Foreskin fibroblast (primary cell): ENCODE measurements at places on chromosomes 4 and X.

- peak; percentile 76 for DNase-seq
Measured at GRCh38 chr4:53854991-53855568, 209.3 kb downstream of the CHIC2 start.

GRCh38 chr4:56531823-56532222 lies 26.2 kb downstream of the ARL9 start:
- no peak for DNase-seq

DNA sequence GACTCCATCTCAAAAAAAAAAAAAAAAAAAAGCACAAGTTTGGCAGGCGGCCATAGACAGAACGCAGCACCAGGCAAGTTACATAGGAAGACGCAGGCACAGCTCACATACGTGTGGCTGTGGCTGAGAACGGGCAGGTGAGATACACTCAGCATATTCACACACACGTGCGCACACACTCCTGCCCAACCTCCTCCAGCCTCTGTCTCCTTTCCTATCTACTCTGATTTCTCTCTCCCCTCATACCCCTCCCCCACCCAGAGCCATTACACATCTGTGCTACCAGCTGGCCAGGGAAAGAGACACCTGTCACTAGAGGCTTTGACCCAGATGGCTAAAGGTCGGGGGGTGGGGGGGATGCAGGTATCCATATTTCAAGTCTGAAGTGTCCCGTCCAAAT lies 2.2 kb upstream of the SLC38A5 start:
- DNase-seq = no peak

GRCh38 chrX:141185366-141185765 lies 8.4 kb upstream of the LDOC1 start:
- no peak for DNase-seq

DNA sequence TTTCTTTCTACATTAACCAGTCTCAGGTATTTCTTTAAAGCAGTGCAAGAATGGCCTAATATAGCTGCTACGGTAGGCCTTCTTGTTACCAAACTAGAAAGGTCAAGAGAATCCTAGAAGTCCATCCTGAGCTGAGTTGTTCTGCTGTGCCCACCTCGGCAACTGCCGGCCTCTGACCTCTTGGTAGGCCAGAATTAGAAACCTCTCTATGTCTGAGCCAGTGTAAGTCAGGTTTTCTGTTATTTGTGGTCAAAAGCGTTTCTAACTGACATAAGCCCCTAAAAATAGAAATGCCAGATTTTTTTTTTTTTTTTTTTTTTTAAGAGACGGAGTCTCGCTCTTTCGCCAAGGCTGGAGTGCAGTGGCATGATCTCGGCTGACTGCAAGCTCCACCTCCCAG lies 43.1 kb downstream of the SOWAHB start:
- DNase-seq = no peak

- no peak for DNase-seq
Measured at GRCh38 chrX:120512627-120513026, 43.5 kb upstream of the LAMP2 start.

DNA sequence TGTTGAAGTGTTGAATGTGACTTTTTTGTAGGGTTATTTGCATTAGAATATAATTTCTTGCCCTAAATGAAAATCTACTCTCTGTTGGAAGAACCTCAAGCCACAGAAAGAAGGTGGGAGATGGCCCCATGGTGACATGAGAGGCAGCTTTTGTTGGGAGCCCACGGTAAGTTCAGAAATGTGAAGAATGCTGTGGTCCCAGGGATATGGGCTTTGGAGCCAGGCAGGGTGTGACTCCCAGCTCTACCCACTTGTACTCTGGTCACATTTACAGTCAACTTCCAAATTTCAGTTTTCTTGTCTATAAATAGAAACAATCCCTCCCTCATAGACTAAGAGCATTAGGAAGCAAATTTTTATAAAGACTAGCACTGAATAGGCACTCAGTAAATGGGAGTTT lies 177.8 kb downstream of the RAB28 start:
- no peak for DNase-seq

DNA sequence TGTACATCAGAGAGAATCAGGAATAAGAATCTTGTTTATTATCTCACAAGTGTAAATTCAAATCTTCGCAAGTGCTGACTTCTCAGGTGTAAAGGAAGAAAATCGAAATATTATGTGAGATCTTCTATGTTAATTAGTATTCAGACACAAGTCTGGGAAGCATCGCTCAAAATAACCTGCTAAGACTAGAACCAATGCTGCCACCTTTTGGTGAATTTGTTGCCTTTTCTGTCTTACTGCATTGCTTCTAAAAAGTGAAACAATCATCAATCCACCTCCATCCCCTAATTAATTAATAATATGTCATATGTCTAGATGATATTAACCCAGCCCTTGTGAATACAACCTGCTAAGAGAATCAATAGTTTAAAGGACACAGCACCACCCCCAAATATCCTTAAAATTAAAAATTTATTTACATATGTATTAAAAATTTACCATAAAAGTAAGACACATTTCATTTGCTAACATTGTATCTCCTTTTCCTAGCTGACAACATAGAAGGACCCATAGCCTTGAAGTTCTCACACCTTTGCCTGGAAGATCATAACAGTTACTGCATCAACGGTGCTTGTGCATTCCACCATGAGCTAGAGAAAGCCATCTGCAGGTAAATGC lies 3.5 kb downstream of the EPGN start:
- DNase-seq = peak; percentile 76

- DNase-seq = no peak
Measured at GRCh38 chr4:15145709-15146108, 143.4 kb downstream of the CPEB2 start.

GRCh38 chr4:134073711-134074110 lies 127.9 kb downstream of the PABPC4L start:
- no peak for DNase-seq

- no peak for DNase-seq
Measured at GRCh38 chr4:85430226-85430625, 44.7 kb upstream of the ARHGAP24 start.

DNA sequence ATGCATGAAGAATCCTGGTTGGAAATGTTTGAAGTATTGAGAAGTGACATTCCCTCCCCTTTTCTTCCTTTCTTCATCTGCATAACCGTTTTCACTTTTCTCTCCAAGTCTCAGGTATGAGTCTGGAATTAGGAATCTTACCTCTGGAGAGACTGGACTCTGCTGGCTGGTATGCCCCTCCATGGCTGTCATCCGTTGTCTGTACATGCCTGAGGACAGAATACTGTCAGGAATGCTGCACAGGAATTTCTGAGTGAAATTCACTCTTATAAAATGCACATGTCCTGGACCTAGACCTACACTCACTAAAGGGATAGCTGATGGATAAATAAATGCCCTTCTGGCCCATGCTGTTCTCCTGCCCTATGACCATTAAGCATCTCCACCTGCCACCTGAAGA lies 179.5 kb downstream of the MSN start:
- no peak for DNase-seq
